ENCODE measurements at places on chromosomes 16 and 17.

GRCh38 chr17:49342575-49342936, 19.5 kb downstream of the ZNF652 start:
- no peak for DNase-seq

GRCh38 chr16:29849505-29849904, 13.5 kb downstream of the CDIPT start:
- no peak for DNase-seq

GRCh38 chr16:4245077-4245791, 3.4 kb upstream of the SRL start:
- DNase-seq, result no peak

GRCh38 chr16:84421938-84422220, 53.5 kb downstream of the ATP2C2 start:
- DNase-seq, result no peak

DNA sequence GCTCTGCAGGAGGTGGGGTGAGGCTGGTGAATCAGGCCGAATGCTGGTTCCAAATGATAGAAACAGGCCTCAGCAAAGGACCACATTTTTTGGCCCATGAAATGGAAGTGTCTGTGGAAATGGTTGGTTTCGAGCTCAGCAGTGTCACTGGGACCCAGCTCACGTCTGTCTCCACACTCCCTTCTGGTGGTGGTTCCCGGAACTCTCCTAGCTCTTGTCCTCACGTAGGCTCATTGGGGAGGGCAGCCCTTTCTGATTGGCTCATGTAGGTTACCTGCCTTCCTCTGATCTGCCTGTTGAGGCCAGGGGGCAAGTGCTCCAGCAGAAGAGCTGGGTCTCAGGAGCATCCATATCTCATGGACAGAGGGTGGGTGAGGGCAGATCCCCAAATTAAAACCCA, 4.0 kb downstream of the ALG1 start:
- DNase-seq, result no peak

DNA sequence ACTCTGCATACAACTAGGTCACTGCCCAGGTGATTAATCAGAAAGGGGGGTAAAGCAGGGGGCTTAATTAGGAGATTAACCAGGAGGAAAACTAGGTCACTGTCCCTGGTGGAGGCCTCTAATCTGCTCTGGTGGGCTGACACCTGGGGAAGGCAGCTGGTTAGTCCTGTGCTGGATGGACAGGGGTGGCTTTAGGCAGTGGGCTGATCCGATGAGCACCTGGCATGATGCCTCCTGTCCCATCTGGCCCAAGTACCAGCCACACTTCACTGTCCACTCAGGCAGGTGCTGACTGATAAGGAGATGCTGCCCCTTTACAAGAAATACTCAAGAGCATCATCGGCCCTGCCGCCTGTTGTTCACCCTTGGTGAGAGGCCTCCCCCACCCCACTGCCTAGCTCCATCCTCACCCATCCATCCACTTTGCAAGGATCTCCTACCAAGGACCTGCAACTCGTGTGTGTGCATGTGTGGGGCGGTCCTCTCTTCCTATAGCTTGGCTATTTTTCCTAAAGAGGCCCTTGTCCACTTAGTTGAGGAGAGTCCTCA, 13.8 kb upstream of the RCVRN start:
- DNase-seq, result no peak

DNA sequence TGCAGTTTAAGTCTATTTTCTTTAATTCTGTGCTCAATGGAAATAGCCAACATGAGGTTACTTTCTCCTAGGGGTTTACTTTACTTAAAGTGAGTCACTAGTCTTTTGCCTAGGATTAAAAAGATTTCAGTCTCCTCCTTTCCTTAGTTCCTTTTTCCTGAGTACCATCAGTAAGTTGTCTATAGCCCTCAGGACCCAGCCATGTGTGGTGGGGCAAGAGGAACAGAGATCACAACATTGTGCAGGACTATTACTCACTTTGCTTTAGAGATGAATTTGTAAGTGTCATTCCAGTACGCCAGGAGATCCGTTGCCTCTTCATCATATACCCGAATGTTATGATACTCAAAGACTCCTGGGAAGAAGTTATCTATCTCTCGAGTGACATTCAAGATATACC, 27.7 kb upstream of the CORO6 start:
- no peak for DNase-seq

GRCh38 chr16:47523342-47524006, 62.3 kb downstream of the PHKB start:
- DNase-seq, result no peak

DNA sequence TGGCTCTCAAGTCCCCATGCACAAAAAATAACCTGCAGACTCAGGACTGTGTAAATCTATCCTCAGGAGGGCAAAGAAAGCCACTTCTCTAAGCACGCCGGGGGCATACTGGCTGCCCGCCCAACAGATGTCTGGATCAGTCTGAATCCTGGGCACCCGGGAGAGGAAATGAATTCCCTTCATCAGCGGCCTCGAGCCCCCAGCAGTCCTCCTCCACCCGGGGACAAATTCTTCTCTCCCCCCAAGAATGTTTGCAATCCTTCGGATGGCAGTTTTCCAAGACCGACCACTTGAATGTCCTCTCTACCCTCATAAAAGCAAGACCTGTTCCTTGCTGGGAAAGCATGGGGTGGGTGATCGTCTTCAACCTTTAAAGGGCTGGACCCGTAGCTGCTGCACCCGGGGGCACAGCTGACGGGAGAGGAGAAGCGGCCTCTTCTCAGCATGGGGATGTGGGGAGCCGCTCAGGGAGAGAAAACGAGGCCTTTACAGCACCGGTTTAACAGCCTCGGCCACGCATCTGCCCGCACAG, 9.4 kb upstream of the MAP2K3 start:
- no peak for DNase-seq

- no peak for DNase-seq
Measured at GRCh38 chr17:77865112-77865611, 93.3 kb upstream of the TNRC6C start.

GRCh38 chr16:70396246-70396904, 42.5 kb downstream of the ST3GAL2 start:
- DNase-seq, result no peak

GRCh38 chr17:51805765-51806164, 352.7 kb downstream of the CA10 start:
- DNase-seq, result no peak

DNA sequence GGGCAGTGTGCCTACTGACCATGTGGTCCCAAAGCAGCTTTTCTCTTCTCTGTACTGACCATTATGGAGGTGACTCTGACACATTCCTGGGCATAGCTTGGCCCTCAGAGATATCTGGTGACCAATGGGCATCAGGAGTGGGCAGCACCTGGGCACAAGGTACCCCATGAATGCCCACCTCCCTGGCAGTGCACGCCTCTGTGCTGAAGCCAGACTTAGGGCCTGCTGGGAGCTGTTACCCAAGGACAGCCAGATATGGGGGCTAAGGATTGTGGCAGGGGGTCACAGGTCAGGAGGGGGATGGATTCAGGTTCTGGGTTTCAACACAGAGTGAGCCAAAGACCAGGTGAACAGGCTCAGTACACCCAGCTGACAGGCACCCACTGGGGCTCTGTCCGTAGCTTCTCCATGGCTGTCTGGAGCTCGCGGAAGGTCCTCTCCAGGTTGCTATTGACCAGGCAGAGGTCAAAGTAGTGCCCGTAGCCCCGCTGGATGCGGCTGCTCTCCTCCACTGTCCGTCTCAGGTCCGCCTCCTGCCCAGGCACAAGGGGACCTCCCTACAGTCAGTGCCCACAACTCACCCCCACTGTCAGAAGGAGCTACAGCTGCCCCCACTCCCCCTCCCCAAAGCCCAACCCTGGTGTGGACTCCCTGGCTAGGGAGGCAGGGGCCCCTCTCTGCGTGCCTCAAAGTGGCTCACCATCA, 29.7 kb downstream of the MPP2 start:
- DNase-seq, result no peak

GRCh38 chr16:78057803-78058564, 35.6 kb downstream of the CLEC3A start:
- DNase-seq, result no peak

DNA sequence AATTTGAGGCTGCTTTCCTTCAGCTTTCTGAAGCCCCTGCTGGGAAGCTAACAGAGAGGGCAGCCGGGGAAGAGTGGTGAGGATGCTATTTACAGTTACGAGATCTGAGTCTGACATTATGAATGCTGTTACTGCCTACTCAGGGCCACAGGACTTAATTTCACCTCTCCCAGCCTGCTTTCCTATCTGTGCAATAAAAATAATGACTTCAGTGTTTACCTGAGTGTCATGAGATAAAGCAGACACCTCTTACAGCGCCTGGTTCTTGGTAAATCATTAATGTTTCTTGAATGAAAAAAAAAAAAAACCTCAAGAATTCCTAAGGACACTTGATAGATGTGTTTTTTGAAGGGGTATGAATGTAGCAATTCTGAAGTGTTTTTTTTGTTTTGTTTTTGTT, 24.2 kb upstream of the CPHXL start:
- no peak for DNase-seq

GRCh38 chr17:3667366-3668278, 756 bp downstream of the TAX1BP3 start:
- no peak for DNase-seq

DNA sequence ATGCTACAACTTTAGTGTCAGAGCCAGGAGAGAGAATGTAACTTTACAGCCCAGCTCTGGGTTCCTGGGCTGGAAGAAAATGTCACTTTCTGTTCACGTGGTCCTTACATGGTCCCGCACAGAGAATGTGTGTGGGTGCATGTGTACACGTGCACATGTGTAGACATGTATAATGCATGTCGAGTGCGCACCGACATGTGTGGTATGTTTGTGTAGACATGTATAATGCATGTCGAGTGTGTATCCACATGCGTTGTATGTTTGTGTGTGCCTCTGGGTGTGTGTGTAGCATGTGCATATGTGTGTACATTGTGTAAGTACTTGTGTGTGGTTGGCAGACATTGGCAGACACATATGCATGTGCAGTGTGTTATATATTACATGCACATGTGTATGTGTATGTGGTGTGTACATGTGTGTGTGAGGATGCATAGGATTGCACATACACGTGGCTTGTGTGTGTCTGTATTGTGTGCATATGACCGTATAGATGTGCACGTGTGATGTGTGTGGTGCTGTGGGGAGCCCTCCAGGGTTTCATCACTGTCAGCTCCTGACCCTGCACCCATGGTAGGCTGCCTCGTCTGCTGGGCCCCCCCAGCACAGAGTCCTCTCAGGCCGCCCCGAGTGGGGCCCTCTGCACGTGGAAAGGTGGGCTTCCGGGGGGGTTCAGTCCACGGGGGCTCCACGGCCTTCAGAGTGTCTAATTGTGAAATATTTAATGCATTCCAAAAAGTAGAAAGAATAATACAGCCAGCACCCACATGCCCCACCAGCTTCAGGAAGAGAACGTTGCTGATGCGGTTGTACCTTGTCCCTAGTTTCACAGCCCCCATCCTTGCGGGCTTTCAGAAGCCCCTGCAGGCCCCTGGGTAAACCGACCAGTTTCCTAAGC, 214.2 kb upstream of the GSE1 start:
- DNase-seq, result no peak

DNA sequence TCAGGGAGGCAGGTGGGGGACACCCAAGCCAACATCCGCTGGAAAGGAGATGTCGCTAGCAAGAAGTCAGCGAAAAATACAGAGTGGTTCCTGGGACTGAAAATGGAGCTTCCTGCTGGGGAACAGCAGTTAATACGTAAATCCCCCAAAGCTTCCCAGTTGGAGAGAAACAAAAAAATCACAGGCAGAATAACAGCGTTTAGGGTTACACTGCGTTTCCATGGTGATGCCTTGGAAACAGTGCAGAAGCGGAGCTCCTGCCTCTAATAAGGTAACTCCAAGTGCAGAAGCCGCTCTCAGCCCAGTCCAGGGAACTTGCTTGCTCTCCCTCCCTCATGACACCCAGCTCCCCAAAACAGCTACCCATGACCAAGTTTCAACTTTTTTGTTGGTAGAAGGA, 73.4 kb downstream of the PLD6 start:
- DNase-seq, result no peak

- no peak for DNase-seq
Measured at GRCh38 chr16:87000001-87000400, 317.2 kb downstream of the C16orf95 start.

DNA sequence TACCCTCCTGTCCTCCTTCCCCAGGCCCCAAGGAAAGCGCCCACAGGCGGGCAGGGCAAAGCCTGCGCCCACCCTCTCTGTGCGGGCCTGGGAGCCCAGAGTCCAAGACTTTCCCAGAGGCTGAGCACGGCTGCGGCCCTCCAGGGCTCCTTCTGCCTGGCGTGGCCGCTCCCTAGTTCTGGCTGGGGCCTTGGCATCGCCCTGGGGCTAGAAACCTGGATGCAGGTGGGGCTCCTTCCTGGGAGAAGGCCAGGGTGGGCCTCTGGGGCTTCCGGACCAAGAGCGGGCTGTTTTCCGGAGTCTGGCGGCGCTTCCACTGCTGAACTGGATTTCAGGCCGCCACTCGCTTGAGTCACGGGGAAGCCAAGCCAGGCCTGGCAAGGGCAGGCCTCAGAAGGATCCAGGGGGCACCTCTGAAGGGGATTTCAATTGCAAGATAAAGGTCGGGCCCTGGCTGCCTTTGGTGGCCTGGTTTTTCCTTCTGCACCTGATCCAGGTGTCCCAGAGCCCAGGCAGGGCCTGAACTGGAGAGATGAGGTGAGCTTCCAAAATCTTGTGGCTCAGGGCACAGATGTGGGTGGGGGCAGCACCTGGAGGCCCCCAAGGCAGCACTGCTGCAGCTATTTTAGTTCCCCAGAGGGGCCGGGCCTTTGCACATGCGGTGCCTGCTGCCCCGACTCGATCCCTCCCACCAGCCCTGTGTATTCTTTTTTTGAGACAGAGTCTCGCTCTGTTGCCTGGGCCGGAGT, 227.4 kb downstream of the MRTFB start:
- no peak for DNase-seq

GRCh38 chr17:48335858-48336500, 94.0 kb downstream of the SKAP1 start:
- DNase-seq, result no peak

- DNase-seq, result no peak
Measured at GRCh38 chr17:20825539-20825938, 217.3 kb downstream of the USP22 start.

DNA sequence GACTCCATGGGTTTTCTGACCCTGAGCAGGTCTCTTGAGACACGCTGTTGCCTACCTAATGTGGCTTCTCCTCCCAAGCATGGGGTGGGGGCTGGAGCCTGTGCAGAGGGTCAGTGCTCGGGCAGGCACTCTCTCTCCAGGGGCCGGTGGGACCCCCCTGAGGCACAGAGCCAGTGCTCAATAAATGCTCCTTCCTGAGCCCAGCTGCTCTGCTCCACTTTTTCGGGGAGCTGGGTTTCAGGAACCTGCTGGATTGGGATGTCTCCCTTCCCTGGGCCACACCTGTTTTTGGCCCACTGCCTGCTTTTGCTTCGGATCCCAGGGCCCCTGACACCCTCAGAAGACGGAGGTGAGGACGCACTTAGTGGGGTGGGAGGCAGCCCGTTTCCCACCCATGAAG, 1.3 kb upstream of the TRIM65 start:
- DNase-seq, result no peak

DNA sequence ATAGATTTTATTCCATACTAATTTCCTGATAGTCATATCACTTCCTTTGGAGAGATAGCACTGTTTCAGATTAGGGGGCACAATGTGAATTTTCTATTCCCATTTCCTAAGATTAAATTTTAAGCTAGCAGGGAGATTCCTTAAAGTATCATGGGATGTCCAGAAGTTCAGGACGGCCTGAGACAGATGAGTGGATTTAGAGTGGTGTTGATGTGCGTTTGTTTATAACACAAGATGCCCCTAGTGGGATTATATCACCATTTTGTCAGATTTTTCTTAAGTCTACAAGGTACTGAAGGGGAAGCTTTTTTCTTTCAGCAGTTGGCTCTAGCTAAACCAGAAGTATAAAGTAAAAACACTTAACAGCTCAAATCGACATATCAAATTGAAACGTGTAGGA, 183.6 kb upstream of the TBX2 start:
- no peak for DNase-seq

- DNase-seq, result no peak
Measured at GRCh38 chr16:86923656-86924055, 345.3 kb downstream of the FOXL1 start.
